ENCODE measurements at places on chromosomes 7 and 10.

DNA sequence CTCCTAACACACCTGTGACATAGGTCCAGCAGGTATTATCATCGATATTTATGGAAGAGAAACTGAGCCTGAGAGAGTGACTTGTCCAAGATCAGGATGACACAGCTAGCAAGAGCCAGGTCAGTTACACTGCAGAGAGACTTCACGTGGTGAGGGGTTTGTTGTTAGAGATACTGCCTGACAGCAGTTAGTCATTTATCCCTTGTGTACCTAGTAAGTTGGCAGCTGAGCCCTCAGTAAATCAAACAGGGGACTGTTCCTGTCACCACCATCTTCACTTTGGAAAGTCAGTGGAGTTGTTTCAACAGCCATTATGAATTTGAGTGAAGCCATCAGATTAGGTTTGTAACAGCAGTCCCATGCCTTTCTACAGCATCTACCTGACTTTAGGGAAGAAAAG, 87.5 kb upstream of the GATA3 start:
- no peak for DNase-seq

- no peak for DNase-seq
These were observed 89.3 kb upstream of the ADRB1 start for GRCh38 chr10:113954409-113954808.

- DNase-seq = peak; percentile 37
These were observed 618 bp upstream of the RELN start for GRCh38 chr7:103989785-103990767.

DNA sequence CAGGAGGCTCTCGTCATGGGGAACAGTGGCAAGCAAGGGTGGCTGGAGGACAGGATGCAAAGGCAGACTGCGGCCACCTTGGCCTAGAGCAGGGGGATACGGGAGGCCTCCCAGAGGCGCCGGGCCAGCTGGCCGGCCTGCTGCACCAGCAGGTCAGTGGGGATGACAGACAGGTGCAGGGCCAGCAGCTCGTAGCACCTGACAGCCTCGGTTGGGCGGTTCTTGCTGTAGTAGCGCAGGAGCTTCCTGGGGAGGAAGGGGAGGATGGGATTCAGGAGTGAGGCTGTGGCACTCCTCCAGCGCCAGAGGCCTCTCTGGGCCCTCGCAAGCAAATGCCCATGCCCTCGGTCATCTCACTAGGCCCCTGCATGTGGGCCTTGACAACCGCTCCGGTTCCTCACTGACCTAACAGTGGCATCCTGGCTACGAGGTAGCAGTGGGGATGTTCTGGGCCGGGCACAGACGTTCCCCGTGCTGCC, 2.5 kb upstream of the PYROXD2 start:
- DNase-seq = no peak

- DNase-seq = no peak
These were observed 1.7 kb downstream of the ELFN1 start for GRCh38 chr7:1671594-1672451.

DNA sequence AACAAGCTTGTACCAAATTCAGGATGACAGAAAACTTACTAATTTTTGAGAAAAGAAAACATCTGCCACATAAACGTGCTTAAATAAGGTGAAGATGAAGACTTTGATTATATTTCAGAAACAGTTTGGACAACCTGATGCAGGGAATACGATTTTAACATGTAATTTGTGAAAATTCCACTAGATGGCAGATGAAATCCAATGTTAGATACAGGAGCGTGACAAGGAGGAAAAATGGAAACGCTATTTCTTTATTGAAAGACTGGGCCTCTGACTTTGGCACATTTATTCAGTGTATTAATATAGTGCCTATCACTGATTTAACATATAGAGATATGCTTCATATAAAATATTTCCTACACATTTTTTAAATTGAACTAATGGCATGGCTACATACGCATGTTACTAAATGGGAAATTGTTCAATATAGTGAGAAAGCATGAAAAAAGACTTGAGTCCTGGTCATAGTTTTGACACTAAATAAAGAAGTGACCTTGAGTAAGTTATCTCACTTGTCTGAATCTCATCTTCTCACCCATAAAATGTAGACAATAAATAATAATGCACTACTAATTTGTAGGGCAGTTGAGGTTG, 60.7 kb downstream of the CD36 start:
- DNase-seq = peak; percentile 38

DNA sequence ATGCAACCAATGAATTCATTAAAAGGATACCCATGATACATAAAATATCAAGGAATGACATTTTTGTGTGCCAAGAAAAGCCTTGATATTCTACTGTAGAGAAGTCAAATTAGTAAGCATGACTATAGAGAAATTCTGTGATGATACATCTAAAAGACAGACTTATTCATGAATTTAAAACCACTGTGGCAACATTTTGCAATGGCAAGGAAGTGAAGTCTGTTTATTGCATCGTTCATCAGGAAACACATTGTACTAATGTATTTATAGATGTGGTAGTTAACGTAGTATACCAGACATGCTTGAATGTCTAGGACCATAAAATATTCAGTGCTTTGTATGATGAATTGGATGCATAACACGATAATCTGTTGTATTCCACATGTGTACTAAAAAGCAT, 9.3 kb upstream of the CLEC5A start:
- DNase-seq = no peak

- no peak for DNase-seq
These were observed 92.0 kb downstream of the ZFAND4 start for GRCh38 chr10:45580371-45581215.

- no peak for DNase-seq
These were observed 79.9 kb downstream of the FGFR2 start for GRCh38 chr10:121518333-121518732.

- DNase-seq = no peak
These were observed 563.4 kb downstream of the ACTR3B start for GRCh38 chr7:153322991-153323390.

DNA sequence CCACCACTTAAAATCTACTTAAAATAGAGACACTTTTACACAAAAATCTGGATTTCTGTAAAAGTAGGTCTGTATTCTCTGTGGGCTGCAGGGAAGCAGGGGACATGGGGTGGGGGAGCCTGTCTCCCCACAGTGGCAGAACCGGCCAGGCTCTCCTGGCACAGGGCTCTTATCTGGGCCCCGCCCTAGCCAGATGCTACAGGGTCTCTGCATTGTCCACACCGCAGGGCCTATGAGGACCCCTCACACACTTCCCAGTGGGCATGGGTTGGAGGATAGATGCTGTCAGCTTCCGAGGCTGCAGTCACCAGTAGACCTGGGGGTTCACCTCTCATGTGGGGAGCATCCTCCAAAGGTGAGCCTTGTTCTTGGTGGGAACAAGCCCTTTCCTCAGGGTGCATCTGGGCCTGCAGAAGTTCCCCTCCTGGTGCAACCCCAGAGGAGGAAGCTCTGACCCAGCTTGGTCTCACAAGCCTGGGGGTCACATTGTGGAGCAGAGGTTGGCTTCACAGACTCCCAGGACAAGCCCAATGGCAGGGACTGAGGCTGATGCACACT, 15.4 kb upstream of the MYL7 start:
- DNase-seq = no peak

DNA sequence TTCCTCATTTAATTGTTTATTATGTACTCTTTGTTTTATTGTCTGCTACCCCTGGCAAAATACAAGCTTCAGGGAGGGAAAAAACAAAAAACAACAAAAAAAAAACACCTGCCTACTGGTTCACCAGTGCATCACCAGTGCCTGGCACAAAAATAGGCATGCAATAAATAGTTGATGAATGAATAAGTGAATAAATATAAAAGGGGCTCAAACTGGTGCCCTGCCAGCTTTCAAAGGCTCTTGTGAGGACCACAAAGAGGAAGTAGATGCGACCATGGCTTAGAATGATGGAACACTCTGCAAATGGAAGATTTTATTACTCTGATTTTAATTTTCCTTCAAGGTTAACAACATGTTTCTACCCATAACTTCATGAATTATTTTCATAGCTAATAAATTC, 213.0 kb upstream of the INHBA start:
- no peak for DNase-seq

GRCh38 chr7:2792856-2793487, 51.1 kb downstream of the GNA12 start:
- no peak for DNase-seq

DNA sequence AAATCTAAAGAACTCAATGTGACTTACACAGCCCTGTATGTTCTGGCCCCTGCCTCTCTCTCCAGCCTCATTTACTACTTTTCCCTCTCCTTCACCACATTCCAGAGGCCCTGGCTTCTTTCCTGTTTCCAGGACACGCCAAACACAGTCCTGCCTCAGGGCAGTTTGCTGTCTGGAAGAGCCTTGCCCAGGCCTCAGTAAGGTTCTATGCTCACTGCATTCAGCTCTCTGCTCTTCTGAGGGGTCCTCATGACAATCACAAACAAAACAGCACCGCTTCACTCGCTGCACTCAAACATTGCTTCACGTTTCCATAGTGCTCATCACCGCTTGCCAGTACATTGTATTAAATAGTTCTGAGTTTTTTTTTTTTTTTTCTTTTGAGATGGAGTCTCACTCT, 35.1 kb upstream of the GARS1 start:
- no peak for DNase-seq

DNA sequence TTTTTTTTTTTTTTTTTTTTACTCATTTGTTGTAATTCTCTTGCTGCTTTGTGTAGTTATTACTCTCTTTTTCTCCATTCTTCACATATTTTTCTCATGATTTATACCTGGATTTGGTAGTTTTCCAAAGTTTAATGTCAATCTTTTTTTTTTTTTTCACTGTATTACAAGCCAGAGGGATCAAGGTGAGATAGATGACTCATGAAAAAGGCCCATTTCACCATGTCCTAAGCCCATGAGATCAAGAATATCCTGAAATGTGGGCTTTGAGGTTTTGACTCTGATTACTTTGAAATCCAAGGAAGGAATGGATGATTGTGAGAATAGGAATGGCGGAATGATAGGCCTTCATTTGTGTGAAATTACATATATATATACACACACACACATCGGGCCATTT, 31.1 kb downstream of the TAX1BP1 start:
- no peak for DNase-seq

- DNase-seq = no peak
These were observed 4.7 kb downstream of the PDGFA start for GRCh38 chr7:514651-515598.

DNA sequence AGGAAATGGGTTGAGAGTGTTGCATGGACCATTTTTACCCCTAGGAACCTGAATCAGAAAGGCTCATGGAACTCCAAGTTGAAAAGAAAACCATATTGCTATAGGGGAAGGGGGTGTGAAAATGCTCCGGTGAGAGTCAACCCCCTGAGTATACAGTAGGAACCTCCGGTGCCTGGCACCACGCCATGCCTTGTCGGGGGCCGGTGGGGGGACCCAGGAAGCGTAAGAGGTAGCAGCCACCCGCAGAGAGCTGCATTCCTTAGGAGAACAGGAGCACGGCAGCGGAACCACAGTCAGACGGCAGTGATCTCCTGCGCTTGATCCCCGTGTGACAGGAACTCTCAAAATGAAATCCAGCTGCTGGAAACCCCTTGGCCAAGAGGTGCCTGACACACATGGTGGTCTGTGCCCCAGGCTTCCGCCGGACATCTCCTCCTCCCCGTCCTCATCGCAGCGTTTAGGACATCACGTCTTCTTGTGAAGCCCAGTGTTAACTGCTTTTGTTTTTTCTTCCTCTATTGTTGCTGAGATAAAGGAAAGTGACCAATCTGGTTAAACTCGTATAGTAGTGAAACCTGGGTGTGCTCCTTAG, 186.8 kb downstream of the CELF2 start:
- no peak for DNase-seq

- peak; percentile 42 for DNase-seq
These were observed 137.6 kb upstream of the CDK6 start for GRCh38 chr7:92973974-92974373.

DNA sequence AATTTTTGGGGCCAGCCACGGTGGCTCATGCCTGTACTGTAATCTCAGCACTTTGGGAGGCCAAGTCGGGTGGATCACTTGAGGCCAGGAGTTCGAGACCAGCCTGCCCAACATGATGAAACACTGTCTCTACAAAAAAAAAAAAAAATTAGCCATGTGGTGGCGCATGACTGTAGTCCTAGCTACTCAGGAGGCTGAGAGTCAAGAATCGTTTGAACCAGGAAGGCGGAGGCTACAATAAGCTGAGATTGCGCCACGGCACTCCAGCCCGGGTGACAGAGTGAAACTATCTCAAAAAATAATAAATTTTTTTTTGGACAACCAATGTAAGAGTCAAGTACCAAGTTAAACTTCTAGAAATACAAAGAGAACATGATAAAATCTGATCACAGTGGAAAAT, 164.6 kb downstream of the AVL9 start:
- DNase-seq = no peak

DNA sequence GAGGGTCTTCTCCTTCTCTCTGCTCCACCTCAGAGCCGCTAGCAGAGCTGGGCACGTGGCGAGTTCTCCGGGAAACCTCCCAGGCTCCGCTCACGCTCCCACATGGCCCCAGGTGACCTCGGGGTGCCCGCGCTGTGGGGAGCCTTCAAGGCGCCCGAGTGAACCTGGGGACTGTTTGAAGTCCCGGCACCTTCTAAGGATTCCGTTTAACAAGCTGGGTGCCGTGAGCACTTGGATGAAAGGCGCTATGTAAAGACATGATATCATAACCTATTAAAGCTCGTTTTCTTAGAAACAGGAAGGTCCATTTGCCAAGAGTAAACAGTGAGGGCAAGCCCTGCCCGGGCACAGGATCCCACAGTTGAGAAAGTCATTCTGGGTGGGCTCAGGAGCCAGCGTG, 15.8 kb upstream of the MYL10 start:
- DNase-seq = no peak

- peak; percentile 90 for DNase-seq
These were observed 70.6 kb downstream of the PTPRE start for GRCh38 chr10:127977357-127978009.

DNA sequence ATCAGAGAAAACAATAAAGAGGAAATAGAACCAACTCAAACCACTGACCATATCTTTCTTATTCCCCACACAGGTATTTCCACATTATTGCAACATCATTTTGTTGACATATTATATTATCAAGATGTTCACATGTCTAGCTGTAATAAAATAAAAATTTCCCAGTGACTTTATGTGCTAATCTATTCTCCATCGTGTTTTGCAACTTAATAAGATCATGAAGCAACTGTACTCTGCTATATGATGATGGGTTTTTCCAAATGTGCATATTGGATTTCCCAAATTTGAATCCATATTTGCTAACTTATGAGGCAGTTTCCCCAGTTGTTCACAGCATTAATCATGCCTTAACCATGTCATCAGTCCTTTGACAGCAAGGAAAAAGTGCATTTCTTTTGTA, 127.8 kb downstream of the ITGB8 start:
- no peak for DNase-seq

- no peak for DNase-seq
These were observed 258.5 kb downstream of the PTPRN2 start for GRCh38 chr7:158329014-158329610.

GRCh38 chr10:97333351-97333600, 1.3 kb downstream of the FRAT2 start:
- DNase-seq = no peak

Measured in AG20443 (cell line).